NCI-H1694 treated with DMSO at 0.1 percent for 48 hours (cell line): ENCODE measurements at places on chromosomes 11 and 22.

DNA sequence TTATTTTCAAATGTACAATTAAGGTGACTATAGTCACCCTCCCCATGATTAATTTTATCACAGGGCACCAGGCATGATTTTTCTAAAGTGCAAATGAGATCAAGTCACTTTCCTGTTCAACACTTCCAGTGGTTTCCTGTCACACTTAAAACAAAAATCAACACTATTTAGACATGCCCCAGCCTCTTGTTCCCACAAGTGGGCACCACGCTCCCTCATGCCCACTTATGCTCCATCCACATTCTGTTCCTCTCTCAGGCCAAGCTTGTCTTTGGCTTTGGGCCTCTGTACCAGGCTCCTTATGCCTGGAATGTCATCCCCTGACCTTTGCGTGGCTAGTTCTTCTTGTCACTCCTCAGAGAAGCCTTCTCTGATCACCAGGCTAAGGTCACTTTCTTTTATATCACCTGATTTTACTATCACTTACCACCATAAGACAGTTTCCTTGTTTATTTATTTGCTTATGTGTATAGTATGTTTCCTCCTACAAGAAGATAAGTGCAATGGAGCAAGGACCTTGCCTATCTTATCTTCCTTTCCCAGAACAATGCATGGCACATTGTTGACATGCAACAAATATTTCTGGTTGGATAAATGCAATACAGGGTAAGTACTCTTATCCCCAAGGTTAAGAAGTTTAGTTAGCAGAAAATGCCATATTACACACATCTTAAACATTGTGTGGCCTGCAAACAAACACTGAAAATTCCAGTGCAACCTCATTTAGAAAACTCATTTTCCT, 50.9 kb upstream of the PANX1 start:
- DNase-seq = no peak

DNA sequence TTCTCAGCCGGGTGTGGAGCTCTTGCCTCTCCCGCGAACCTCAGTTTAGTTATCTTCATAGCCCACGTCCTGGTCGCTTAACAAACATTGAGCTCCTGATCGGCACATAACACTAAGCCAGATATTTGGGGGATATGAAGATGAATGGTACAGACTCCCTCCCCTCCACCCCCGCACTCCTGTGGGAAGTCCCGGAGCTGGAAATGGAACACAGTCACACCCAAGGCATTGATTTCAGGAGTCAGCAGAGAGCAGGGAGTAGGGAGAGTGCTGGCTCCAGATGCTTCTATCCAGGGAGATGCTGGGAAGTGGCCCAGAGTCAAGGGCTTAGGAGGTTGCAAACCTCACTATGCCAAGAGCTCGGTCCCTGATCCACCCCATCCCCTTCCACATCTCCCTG, 26.1 kb upstream of the CABP7 start:
- peak; percentile 47 for DNase-seq

GRCh38 chr22:44311855-44312170, 938 bp downstream of the SHISAL1 start:
- no peak for DNase-seq

GRCh38 chr11:116072133-116072532, 567.9 kb upstream of the CADM1 start:
- DNase-seq = no peak

- no peak for DNase-seq
Observed at GRCh38 chr11:125168918-125169456, 4.4 kb downstream of the PKNOX2 start.

- no peak for DNase-seq
Observed at GRCh38 chr11:32358729-32359128, 76.6 kb downstream of the WT1 start.

DNA sequence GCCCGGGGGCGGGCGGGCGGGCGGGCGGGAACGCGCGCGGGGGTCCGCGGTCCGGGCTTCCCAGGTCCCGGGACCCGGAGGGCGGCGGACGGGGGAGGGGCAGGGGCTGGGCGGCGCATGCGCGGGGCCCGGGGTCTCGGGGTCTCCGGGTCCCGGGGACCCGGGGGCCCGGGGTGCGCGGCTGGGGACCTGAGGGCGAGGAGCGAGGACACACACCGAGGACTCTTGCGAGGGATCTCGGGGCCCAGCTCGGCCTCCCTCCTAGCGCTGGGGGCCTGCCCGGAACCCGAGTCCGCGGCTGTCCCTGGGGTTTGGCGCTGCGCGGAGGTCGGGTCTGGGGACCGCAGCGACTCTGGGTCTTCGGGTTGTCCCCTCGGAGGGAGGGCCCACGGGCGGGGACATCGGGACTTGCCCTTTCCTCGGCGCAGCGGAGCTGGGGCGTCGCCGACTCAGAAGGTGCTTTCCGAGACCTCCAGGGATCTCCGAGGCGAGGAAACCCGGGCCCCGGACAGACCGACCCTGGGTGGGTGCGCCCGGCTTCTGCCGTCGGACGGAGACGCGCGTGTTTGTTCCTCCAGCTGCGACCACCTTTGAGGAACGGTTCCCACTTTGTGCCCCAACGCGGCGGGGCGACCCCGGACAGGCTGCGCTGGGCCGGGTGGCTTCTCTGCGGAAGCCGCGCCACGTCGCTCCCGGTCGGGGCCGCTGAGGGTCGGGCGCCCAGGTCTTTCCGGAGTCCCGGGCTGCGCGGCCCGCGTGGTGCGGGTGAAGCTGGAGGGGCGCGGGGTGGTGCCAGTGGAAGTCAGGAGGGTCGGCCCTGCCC, 540 bp downstream of the PPARA start:
- DNase-seq = no peak

DNA sequence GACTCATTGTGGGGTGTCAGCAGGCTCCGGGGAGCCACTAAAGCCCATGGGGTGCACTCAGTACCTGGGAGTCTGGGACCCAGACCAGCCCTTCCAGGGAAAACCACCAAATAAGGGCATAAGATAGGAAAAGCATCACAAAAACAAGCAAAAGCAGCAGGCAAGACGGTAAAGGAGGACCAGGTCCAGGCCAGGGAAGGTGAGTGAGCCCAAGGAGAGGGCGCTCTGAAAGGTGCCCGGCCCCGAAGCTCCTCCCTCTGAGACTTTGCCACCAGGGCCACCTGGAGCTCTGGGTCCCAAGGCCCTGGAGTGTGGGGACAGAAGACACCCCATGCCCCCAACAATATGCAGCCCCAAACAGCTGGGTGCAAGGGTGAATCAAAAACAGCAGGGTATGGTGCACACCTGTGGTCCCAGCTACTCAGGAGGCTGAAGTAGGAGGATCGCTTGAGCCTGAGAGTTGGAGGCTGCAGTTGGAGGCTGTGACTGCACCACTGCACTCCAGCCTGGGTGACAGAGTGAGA, 5.2 kb upstream of the IL17REL start:
- DNase-seq = no peak

DNA sequence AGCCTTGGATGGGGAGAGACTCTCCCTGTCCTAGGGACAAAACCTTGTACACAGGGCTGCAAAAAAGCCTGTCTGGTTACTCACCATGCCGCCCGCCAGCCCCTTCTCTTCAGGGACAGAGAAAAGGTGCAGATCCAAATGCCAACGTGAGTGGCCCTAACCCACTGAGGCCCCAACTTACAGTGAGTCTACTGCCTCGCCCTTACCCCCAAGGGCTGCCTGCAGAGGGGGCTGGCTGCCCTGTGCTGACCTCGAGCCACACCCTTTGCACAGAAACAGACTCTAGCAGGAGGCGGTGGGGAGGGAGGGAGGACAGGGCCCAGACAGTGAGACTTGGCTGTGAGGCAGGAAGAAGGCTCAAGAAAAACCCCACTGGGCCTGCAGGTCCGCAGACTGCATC, 13.6 kb upstream of the CHST1 start:
- no peak for DNase-seq

DNA sequence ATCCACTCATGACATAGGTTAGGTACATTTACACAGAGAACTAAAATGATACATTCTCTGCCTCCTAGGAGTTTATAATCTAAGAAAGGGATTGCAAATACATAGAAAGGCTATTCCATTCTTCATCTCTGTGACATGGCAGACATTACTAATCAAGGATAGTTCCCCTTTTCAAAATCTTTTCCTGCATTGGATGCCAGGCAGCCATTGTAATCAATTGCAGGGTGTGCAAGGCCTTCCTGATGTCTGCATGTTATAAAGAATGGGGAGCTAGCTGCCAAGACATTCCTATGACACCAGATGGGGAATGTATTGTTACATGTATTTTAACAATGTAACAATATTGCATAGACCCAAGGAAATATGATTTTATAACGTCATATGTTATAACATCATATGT, 82.0 kb downstream of the KIRREL3 start:
- no peak for DNase-seq

DNA sequence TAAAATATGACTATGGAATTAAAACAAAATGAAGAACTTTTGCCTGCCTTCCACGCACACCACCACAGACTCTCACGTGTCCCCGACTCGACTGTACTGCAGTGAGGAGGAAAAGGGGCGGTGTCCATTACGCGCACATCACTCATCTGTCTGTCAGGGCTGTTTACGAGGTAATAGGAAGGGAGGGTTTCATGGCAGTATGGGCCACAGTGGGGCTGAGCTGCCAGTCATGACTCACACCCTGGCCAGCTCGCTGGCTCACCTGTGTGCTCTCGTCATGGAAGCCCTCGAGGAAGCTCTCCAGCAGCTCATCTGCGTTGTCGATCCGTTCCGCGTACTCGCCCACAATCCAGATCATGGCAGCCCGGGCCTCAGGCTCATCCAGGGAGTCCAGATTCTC, 33.5 kb upstream of the RASL10A start:
- no peak for DNase-seq

DNA sequence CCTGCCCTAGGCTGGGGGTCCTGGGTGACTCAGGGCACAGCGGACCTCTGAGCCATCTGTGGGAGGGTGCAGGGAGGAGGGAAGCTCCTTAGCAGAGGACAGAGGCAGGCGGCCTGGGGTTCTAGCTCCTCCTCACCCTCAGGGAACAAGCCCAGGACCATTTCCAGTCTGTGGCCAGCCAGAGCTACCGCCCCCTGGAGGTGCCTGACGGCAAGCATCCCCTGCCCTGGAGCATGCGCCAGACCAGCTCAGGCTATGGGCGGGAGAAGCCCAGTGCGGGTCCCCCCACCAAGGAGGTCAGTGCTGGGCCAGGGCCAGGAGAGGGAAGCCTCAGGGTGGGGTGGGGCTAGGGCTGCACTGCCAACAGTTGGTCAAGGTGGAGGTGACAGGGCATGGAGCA, 26.0 kb upstream of the LRRC10B start:
- no peak for DNase-seq

DNA sequence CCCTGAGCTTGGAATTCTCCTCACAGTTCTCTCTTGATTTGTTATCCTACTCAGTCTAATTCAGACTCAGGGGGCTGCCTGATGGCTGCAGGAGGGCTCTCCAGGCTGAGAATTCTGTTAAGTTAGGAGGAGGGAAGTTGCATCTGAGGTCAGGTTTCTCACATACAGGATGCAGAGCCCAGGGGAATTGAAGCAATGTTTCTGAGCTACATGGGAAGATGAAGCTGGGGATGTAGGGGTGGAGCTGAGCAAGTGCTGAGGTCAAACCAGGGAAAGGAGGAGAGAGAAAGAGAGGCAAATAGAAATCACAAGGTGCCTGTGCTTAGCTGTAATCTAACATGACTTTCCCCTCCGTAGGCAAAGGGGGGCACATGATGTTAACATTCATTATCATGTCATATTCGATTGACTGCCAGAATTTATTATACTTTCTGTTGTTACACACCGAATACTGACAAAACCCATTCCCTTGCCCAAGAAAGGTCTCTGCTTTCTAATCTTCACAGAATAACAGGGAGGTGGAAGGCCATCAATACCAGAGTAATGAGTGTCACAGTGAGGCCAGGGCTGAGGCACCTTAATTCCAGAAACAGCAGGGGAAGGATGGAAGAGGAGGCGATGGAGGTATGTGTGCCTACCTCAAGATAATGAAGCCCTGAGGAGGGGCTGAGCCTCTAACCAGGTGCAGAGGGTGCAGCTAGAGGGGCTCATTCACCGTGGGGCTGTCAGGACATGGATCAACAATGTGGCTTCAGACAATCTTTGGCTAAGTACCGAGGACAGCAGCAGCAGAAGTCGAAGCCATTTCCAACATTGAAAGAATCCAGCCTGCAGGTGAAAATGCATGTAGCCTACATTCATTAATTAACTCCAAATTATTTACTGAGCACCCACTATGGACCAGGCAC, 205.4 kb upstream of the SNX19 start:
- DNase-seq = no peak

DNA sequence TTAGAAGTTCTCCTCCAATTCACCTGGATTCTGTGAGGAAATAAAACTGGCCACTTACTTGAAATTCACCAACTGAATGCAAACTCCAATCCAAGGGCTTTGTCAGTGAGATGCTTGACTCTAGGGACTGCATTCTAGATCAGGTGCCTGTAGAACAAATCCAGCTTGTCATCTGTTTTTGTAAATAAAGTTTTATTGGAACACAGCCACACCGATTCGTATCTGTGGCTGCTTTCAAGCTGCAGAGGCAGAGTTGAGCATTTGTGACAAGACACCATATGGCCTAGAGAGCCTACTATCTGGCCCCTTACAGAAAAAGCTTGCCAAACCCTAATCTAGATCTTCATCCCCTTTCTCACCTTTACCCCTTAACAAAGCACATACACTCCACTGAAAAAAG, 82.3 kb downstream of the BTBD10 start:
- DNase-seq = no peak

DNA sequence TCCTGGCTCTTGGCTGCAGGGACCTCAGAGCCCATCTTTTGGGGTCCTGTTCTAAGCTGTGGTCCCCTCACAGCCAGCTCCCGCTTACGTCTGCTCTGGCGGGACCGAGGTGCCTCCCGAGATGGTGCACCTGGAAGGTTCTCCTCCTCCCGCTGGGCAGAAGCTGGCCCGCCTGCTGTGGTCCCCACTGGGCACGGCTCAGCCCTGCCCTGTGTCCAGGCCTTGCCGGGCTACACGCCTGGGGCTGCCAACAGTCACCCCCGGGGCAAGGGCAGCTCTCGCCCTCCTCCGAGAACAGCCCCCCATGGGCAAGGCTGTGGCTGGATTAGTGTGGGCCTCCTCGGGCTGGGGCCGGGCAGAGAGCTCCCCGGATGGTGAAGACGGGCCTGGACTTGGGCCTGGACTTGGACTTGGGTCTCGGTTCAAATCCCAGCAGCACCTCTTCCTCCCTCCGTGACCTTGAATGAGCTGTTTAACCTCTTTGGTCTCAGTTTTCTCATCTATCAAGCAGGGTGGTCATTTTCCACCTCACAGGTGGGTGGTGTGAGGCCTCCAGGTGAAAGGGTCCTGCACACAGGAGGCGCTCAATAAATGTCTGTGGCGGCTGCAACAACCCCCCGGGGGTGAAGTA, 998 bp downstream of the BAIAP2L2 start:
- no peak for DNase-seq

DNA sequence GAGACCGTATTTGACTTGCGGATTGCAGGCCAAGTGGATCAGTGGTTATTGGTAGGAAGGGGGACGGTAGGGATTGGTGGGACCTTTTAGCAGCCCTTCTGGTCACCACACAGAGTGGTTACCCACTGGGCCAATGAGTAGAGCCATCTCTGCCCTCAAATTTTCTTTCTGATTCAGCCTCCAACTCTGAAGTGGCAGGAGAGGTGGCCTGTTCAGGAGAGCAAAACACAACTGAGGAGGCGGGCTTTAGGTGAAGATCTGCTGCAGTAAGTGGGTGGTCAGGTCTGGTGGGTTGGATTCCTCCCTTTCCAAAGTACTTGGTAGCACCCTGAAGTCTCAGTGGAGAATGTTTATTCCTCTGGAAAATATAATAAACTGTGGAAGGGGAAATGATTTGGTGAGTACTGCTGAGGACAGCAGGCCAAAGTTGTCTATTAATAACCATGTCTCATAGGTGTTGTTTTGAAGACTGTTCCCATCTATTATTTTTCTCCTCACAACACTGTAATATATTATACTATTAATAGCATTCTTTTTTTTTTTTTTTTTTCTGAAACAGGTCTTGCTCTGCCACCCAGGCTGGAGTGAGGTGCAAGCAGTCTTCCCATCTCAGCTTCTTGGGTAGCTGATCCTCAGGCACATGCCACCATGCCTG, 1.5 kb downstream of the MISFA start:
- no peak for DNase-seq
